ENCODE measurements at places on chromosomes 16 and 17.

GRCh38 chr17:80796430-80796861 lies 195.2 kb upstream of the CHMP6 start:
- peak; percentile 58 for DNase-seq

DNA sequence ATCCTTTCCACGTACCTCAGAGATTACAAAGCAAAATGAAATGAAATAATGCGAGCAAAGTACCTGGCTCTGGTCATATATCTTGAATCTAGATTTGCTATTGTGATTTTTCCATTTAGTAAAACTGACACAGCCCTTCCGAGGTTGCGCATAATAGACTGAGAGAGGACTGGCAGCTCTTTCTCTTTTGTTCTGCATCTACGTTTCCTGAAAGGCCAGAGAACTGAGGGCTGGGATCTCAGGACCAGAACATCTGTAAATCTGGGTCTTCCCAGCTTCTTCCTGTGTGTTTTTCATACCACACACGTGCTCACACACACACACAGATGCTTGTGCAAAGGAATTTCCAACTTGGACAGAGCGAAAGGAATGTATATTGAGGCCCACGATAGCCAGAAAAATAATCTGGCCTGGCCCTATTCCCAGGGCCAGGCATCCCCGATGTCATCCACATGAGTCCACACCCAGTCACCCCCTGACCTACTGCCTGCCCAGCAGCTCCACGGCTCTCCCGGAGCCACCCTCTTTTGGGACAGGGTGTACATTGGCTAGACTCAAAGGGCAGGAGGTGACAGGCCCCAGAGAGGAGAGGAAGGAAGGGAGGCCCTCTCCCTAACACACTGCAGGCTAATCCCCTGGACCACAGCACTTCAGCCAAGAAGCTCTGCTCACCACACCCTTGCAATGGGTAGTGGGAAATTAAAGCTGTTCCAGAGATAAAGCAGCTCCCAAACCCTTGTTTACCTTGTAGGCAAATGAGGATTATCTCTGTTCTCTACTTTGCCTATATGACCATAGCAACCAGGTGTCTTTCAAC lies 41.8 kb downstream of the NOL11 start:
- no peak for DNase-seq

DNA sequence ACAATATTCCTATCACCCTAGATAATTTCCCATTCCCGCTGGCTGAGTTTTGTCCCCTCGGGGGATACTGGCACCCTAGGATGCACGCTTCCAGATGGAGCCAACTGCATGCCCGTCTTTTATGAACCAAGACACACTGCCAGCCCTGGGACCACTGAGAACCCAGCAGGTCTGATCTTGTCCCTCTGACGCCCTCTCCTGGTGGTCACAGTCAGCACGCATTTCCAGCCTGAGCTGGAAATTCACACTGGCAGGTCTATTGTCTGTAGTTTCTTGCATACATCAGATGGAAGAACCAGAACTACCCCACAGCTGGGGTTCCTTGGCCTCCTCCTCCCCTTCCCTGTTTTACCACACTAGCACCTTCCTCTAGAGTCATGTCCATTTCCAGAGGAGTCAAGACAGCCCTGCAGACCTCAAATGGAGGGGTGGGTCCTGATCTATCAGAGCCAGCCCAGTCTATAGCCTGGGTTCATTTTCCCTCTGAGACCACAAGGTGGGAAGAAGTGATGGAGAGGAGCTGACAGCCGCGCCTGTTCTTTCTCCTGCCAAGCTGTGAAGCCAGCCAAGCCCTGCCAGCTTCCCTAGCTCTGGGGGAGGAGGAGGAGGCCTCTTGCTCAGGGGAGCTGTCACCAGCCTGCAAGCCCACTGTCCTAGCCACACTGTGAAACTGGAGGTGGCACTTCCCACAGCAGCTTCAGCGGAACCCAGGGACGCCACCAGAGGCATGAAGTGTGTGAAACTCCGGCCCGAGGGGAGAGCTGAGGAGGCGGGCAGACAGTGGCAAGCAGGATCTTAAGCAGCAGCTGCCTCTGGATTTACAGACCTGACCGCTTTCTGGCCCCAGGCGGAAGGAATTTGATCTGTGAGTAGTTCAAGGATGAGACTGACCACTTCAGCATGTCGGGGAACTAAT lies 29.3 kb downstream of the MXRA7 start:
- DNase-seq: peak; percentile 83

- no peak for DNase-seq
Measured at GRCh38 chr17:2521257-2521656, 9.6 kb upstream of the METTL16 start.

DNA sequence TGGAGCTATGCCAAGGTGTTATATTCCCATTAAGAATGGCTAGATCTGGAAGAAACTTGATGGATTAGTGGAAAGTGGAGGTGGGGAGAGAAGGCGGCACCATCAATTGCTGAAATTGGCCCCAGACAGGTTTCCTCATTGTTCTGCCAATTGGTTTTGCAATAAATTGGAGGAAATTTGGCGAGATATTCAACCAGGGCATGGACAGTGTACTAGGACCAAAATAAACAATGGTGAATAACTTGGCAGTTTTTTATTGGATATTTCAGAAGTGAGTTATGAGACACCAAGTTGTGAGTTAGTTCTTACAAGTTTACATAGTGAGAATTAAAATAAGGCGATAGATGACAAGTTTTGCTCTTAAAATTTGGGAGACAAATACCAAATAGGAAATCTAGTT lies 41.1 kb upstream of the SOX9 start:
- DNase-seq: no peak

DNA sequence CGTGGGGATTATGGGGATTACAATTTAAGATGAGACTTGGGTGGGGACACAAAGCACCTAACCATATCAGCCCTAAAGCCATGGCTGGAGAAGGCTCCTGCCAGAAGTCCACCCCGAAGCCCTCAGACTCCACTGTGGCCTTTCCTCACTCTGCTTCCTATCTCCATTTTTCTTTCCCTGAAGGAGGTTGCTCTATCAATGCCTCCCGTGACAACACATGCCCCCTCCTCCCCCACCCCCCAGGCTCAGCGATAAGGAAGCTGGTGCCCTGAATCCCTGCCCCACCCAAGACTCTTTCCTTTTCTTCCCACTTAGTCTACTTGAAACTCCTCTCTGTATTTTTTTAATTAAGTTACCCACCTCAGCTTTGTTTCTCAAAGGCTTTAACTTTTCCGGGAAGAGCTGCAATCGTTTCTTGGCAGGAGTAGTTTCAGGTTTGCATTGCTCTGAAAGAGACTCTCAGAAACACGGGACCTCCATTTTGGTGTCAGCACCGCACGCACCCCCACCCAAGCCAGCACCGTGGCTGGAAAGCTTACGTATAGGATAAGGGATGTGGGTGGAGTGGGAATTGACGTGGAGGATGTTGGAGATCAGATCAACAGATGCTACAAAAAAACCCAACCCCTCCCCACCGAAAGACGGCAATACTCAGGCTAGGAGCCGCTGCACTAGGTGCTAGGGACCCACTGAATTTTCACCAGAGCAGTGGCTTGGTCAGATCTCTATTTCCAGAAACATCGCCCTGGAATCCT lies 15.2 kb upstream of the CA4 start:
- peak; percentile 56 for DNase-seq

- peak; percentile 43 for DNase-seq
Measured at GRCh38 chr17:31061678-31062077, 33.1 kb upstream of the NF1 start.

DNA sequence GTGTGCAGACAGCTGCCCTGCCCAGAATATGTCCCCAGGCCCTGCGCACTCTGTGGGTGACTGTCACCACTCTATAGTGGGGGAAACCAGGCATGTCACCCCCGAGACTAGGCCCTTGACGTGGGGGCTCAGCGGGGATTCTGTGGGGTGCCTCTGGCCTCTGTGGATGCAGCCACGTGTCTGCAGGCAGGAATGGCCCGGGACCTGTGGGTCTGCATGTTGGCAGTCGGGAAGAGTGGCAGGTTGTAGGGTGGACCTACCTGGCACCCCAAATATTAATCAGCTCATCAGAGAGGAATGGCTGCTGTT lies 954 bp downstream of the IL32 start:
- no peak for DNase-seq

GRCh38 chr17:15290605-15291004 lies 25.5 kb upstream of the PMP22 start:
- no peak for DNase-seq

DNA sequence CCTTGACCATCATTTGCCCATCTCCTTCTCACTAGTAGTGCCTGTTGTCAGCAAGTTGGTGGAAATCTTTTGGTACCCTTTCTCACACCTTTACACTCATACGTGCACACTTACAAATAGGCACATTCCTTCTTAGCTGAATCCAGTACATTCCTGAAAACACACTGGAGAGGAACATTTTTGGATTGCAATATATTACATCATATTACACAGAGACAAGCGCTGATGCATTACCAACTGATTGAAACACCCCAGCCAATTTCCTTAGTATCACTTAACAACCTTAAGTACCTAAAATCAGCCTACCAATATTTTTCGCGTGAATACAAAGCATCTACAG lies 64.1 kb downstream of the PLCG2 start:
- DNase-seq: no peak

DNA sequence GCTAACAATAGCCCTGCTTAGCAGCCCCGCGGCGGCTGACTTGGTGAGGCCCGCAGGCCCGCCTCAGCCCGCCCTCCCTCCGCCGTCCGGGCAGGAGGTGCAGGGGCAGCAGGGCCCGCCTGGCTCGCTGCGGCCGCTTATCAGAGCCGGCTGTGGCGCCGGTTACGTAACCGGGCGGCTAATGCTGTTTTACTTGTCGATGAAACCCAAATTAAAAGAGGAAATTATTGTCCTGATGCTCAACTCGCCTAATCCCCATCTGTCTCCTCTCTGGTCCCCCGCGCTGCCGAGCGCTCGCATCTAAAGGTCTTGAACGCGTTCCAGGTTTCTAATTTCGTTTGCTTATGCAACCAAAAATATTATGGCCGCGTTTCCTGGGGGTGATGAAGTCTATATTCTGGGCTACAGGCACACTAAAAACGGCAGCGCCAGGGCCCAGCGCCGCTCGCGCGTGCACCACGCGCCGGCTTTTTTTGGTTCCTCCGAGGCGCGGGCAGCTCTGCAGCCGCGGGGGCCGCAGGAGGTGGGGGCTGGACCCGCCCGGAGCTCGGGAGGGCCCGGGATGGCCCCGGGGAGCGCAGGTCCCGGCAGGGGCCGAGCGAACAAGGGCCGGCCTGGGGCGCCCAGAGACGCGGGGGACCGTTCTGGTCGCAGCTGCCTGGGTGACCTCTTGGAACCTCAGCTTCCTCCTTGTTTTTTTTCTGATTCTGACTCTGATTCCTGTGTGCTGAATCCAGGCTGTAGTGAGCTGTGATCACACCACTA lies 65.2 kb upstream of the TOB1 start:
- DNase-seq: peak; percentile 48

- no peak for DNase-seq
Measured at GRCh38 chr16:25587783-25588182, 104.0 kb upstream of the HS3ST4 start.

DNA sequence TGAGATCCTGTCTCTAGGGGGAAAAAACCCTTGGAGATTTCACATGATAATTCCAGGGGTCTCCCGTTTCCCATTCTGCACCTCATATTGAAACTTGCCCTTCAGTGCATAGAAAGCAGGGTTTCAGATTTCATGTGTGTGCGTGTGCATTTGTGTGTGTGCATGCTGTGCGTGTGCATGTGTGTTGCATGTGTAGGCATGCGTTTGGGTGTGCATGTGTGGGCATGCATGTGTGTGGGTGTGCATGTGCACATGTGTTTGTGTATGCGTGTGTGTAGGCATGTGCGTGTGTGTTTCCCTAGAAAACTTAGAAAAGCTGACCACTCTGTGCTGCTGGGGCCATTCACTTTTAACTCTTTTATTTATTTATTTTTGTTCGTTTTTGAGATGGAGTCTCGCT lies 40.0 kb downstream of the IL21R start:
- DNase-seq: peak; percentile 2

- peak; percentile 74 for DNase-seq
Measured at GRCh38 chr17:38881600-38882191, 11.8 kb downstream of the LASP1 start.

- DNase-seq: no peak
Measured at GRCh38 chr17:45101883-45102811, 30.2 kb downstream of the PLCD3 start.

All from activated naive CD4-positive, alpha-beta T cell treated with anti-CD3 and anti-CD28 coated beads for 36 hours (primary cell).